GM12864 (cell line): ENCODE measurements at places on chromosomes 7 and 10.
A peak's percentile ranks its signal among the peaks of the same experiment; 100 is the strongest.

DNA sequence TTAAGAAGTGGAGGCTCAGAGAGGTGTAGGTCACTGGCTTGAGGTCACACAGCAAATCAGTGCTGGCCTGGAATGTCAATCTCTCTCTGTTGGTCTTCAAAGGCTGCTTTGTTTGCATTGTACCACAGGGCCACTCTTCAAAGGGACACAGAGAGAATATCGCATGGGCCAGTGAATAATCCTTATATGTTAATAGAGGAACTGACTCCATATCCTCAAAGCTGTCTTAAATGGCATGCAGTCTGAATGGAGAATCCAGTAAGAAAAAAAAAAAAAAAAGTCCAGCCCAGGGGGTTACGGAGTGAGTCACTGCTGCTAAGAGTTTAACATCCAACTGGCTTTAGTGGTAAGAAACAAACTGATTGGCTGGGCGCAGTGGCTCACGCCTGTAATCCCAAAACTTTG is 54.1 kb downstream of the NRAP start:
- DNase-seq: no peak

- DNase-seq: no peak
Measured at GRCh38 chr10:52776471-52776903, 3.9 kb upstream of the MBL2 start.

- DNase-seq: no peak
Measured at GRCh38 chr10:34498821-34499220, 316.3 kb downstream of the PARD3 start.

GRCh38 chr10:75399461-75400162 is 2.0 kb downstream of the ZNF503 start:
- DNase-seq: no peak

- DNase-seq: no peak
Measured at GRCh38 chr7:127474457-127474856, 81.9 kb upstream of the ZNF800 start.

GRCh38 chr7:122975341-122975740 is 20.2 kb downstream of the TAS2R16 start:
- no peak for DNase-seq

- peak; percentile 34 for DNase-seq
Measured at GRCh38 chr10:108852211-108852610, 1071.1 kb downstream of the XPNPEP1 start.

DNA sequence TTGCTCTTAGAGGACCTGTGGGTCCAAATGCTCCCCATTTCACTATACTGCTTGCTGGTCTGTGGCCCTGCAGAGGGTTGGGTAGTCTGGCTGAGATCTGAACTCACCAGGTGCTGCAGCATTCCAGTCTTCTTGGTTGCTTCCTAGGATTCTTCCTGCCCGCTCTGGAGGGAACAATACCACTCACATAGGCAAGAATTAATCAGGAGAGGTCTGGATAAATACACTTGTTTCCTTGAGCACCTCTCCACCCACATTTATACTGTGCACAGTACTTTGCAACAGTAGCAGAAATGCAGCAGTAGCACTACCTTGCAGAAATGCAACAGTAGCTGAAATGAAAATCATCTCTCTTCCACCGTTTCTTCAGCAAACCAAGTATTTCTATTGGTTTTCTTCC is 125.3 kb downstream of the INSYN2A start:
- DNase-seq: no peak

DNA sequence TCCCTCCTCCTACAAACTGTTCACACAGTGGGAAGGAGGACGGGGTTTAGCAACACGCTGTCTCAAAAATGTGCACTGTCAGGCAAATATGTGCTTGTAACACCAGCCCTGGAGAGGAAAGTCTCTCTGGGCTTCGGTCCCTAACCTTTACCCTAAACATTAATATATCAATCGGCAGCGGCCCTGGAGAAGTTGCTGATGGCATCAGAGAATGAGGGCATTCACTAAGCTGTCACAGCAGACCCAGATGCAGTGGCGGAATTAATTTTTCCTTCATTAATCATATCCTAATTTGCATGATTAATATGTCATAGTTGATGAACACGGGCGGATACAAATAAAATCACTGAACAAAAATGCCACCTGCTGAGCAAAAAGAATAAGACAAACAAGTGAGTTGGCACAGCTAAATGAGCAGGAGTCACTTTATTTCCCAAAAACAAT is 45.2 kb upstream of the INSIG1 start:
- no peak for DNase-seq

DNA sequence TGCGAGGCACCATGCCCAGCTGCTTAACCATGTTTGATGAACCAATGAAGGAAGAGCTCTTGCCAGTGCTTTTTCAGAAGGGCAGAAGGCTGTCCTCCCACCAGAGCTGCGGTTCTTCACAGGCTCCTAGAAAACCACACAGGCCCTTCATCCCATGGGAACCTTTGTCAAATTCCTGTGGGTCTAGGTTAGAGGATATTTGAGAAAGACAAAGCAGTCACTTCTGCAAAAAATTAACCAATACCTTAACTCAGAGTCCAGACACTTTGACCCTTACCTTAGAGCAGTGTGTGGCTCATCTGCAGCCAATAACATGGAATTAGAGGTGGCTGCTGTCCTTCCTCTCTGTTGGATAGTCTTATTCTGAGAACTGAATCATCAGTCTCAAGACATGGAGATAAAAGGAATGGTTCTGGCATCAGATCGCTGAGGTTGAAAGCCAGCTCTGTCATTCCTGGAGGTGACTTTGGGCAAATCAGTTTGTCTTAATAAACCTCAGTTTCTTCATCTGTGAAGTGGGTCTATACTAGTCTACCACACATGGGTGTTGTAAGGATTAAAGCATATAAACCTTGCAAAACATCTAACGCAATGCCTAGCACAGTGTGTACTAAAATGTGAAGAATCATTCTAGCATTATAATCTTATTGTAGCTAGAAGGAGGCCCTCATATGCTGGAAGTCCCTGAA is 65.1 kb upstream of the PIP4K2A start:
- DNase-seq: no peak

- peak; percentile 47 for DNase-seq
Measured at GRCh38 chr7:37732253-37732652, 48.7 kb downstream of the GPR141 start.

DNA sequence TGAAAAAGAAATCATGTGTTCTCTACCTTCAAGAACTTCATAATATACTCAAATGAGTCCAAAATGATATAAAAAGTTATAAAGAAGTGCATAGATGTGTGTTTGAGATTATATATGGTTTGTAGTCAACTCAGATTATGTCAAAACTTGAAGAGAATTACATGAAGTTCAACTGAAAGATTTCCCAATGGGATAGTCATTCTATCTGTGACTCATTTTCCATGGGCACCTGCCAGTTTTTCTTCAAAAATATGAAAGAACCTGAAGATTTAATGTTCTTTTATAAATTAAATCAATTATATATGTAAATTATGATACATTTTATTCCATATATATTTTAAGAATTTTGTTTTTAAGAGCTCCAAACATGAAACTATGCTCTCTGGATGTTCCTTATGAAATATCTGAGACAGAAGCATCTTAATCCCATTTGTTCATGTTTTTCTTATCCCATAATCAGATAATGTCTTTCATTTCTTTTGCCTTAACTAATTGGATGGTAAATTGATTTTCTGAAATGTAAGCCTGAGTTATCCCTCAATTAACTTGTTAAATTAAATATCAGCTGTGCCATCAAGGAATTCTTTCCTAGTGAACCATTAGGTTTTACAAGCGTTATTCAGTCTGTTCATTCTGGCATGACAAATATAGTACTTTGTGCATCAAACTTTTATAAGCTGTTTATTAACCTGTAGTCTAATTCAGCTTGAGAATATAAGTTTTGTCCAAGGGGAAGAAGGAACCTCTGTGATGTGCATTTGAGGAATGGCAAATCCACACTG is 387.1 kb downstream of the IPMK start:
- no peak for DNase-seq

DNA sequence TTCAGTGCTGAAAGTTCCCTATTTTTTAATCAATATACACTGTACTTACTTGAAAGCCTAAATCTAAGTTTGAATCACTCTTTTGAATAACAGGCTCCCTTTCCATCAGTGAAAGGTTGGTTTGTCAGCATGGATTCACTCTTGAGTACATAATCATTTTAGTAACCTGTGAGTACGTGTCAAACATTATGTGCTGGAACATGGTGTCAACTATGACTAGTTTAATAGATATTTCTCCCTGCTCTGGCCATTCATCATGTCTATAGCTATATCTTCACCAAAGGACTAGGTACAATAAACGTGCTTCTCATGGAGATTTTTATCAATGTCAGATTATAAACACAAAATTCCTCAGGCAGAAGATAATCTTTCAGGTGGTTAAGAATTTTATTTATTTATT is 61.7 kb upstream of the MDFIC start:
- DNase-seq: no peak

GRCh38 chr7:84085147-84085546 is 109.4 kb downstream of the SEMA3A start:
- no peak for DNase-seq

- DNase-seq: no peak
Measured at GRCh38 chr10:78414380-78414779, 380.7 kb downstream of the RPS24 start.

DNA sequence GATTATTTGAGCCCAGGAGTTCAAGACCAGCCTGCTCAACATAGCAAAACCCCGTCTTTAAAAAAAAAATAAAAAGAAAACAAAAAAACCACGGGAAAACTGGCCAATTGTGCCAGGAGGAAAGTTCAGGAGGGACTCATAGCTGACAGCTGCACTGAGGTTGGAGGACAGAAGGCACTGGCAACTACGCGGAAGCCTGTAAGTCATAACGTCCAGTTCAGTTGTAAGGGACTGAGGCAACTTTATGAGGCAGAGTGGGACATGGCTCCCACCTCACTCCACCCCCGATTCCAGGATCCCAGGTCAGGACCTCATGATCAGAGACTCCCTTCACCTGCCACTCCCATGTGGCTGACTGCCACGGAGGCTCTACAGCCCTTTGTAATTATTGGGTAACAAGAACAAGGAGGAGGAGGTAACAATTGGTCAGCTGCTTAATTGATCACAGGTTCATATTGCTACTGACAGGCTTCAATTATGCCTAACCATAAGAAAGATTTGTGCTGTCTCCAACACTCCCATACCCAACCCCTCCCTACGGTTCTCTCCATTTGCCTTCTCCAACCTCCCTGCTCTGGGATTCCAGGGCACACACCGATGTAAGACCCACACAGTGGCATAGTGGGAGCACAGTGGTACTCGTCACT is 1.9 kb upstream of the CCL24 start:
- DNase-seq: no peak

- no peak for DNase-seq
Measured at GRCh38 chr10:103709341-103709920, 145.9 kb downstream of the SH3PXD2A start.

GRCh38 chr7:73350306-73351068 is 22.5 kb downstream of the FKBP6 start:
- no peak for DNase-seq

- DNase-seq: no peak
Measured at GRCh38 chr10:79310911-79311573, 36.2 kb upstream of the PPIF start.

- peak; percentile 65 for DNase-seq
Measured at GRCh38 chr7:7157177-7157886, 25.0 kb upstream of the C1GALT1 start.

DNA sequence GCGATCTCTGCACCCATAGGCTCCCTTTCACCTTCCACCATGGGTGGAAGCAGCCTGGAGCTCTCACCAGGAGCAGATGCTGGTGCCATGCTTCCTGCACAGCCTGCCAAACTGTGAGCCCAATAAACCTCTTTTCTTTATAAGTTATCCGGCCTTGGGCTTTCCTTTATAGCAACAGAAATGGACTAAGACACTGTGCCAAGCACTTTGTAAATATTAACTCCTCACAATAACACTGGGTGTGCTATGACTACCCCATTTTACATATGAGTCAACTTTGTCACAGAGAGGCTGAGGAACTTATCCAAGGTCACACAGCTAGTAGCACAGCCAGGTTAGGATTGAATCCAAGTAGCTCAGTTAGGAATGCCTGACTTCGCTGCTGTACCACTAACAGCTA is 79.7 kb upstream of the KCNMA1 start:
- DNase-seq: no peak

GRCh38 chr7:137804836-137805235 is 41.9 kb downstream of the DGKI start:
- no peak for DNase-seq

GRCh38 chr7:54879776-54880175 is 120.8 kb upstream of the SEC61G start:
- DNase-seq: no peak

DNA sequence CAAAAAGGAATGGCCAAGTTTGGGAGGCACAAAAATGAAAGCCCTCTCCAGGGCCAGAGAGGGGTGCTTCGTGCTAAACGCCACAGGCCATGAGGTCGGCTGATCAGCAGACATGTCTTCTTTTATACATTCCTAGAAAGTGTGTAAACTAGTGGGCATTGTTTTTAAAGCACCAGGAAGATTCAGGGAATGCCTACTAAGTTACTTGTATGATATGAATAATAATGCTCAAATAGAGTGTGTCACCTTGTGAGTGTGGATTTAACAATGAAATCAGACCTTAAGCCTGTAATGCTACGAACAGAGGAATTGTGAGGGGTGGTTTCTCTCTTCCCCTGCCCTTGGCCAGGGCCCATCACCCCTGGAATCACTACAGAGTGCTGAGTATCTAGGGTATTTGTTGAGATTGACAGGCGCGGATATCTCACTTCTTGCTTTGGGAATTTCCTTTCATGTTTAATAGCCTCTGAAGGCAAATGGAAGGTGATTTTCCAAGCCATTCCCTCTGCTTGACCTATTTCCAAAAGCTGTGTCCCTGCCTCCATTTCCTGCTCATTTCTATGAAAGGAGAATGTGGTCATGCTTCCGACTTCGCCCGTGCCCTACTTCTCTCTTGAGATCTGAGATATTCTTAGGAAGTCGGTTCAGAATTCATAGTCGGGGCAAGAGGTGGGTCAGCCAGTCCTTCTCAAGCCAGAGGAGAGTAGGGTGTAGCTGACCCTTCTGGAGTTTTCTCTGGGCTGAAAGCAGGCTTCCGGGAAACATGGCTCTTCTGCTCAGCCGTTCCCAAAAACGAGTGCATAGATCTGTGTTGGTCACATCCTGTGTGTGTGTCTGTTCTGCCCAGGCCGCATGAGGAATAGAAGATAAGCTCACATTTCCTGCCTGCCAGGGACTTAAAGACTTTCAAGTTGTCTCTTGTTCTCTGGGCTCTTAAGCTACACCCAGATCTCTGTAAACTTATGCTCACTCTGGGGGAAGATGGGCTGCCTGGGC is 167.8 kb upstream of the ITGB1 start:
- no peak for DNase-seq

DNA sequence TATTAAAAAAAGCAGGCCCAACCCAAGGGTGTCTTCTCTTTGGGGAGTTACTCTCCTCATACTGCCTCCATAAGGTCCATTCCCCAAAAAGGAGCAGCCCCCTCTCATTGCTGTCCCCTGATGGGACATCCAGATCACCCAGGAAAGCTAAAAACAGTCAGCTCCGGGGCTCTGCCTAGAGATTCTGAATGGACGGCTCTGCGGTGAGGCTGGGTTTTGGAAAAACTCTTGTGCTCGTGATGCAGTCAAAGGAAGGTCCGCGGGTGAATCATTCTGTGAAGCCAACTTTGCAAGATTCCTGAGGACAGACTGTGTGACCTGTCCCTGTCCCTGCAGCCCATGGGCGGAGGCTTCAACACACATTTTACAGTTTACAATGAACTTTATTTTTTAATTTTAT is 351.5 kb downstream of the TYW1 start:
- DNase-seq: no peak
